ENCODE measurements at places on chromosomes 2 and 18.

- no peak for DNase-seq
Observed at GRCh38 chr2:18516112-18516511, 44.3 kb downstream of the RDH14 start.

- peak; percentile 1 for DNase-seq
Observed at GRCh38 chr2:102839668-102840388, 78.0 kb downstream of the TMEM182 start.

DNA sequence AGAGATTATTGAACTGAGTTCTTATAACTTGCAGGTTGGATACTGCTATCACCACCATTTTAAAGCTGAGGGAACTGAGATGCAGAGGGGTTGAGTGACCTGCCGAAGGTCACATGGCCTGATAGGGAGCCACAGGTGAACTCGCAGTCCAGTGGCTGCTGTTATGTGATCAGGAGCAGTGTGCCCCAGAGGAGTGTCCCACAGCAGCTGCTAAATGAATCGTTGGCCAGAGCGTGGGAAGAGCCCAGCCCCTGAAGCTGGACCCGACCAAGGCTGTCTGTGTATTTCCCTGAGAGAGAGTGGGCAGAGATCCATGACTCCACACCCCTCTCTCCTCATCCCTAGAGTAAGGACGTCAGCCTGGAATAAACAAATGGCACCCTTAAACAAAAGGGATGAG lies 26.7 kb upstream of the PRLH start:
- no peak for DNase-seq

DNA sequence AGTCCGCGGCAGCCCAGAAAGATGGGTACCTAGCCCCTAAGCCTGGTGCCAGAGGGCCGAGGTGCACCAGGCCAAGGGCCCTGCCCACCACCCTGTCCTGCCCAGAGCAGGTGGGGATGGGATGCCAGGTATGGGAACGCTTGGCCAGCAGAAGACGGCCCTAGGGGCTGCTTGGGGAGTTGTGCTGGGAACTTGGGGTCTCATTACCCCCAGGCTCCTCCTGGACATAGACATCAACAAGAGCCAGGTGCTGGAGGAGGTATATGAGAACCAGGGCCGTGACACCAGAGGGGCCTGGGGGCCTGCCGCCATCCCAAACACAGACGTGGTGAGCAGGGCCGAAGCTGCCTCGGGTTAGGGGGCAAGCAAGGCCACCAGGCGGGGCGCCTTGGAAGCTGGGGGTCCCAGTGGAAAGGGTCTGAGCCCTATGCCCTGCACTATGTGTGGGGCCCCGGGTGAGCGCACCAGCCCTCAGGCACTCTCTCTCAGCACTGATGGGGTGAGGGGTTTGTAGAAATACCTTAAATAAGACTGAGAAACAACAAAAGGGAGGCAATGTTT lies 46.9 kb downstream of the FER1L5 start:
- DNase-seq = no peak

- no peak for DNase-seq
Observed at GRCh38 chr2:19754907-19755306, 146.9 kb downstream of the TTC32 start.

- DNase-seq = no peak
Observed at GRCh38 chr18:75823471-75823870, 396.0 kb upstream of the SMIM21 start.

DNA sequence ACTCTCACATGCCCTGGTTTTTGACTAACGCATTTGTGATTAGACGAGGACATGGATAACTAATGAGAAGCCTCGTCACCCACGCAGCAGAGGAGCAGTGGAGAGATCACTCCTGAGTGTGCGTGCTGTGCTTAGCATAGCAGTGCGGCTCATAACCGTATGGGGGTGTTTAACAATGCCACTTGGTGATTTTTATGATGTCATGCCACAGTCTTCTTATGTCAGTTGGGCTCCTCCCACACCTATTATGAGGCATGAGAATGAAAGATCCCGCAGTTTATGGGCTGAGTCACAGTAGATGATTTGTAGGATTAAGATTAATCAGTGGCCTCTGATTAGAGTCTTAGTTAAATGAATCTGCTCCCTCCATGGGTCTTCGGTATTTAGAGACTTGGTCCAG lies 2.5 kb upstream of the SMIM21 start:
- no peak for DNase-seq

DNA sequence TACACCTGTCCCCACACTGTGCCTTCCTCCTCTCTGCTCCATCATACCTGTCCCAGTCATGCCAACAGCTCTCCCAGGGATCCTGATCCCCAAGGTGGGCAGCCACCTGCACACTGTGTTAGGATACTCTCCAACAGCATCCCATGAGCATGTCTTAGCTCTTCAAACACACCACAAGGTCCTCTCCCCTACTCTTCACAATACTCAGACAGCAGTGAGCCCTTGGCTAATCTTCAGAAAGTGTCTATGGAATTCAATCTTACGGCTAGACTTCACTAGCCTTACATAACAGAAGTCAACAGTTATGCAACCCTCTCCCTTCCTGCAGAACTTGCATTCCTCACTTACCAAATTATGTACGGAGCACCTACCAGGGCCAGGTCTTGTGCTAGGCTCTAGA lies 79.9 kb downstream of the MYO5B start:
- no peak for DNase-seq

GRCh38 chr2:25615386-25615785 lies 58.0 kb downstream of the DTNB start:
- no peak for DNase-seq

DNA sequence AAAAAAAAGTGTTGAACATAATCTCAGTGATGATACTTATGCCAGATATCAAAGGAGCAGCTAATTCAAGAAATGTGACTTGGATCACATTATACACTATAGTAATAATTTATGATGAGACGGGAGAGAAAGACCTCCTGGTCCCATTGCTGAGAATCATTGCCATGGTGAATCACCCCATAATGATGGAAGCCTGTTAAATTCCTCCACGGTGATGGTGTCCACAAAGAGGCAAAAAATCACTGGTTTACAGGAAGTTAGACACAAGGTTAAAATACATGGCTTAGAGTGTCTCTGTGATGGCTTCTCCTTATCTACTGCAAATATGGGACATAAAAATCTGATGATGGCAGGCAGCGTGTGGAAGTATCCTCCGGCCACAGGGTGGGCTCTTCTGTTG lies 210.0 kb downstream of the CDH2 start:
- DNase-seq = no peak

DNA sequence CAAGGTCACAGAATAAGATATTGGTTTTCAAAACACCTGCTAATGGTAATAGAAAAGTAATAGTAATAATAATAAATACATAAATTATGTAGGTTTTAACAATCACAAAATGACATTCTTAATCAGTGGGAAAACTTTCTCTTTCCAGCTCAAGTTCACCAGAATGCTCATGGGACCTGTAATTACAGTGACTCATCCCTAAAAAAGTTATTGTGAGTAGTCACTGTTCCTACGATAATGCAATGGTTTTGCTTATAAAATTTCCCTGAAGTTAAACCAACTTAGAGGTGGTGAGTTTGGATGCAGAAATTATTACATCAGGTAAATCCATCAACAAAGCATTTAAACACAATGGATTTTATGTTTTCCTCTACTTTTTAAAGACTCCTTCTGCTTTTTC lies 502.3 kb downstream of the PID1 start:
- no peak for DNase-seq

GRCh38 chr2:120473522-120474271 lies 127.8 kb downstream of the INHBB start:
- no peak for DNase-seq

- no peak for DNase-seq
Observed at GRCh38 chr2:104804148-104804890, 49.6 kb upstream of the POU3F3 start.

GRCh38 chr2:189592353-189592984 lies 11.9 kb upstream of the SLC40A1 start:
- no peak for DNase-seq

- no peak for DNase-seq
Observed at GRCh38 chr2:160132761-160133160, 67.3 kb downstream of the ITGB6 start.
